SJSA1 (cell line): ENCODE measurements at places on chromosomes 13 and 19. TPM values are rescaled to one million over a fixed set of nuclear protein-coding genes. Genes with fewer than 3 reads are reported as not detected.

CYP2F1 gene
- total RNA-seq: not detected in 2 replicates

NPAS1 gene
- total RNA-seq: not detected in 2 replicates

SLC27A1 gene
- 4.0 and 4.8 TPM in 2 replicates for total RNA-seq

CRLF1 gene
- 21.3 and 26.7 TPM in 2 replicates for total RNA-seq

FOXA3 gene
- not detected in 2 replicates for total RNA-seq

SOHLH2 gene
- 0.37 TPM in 1 of 2 replicates, not detected in the other for total RNA-seq
